ENCODE measurements at places on chromosomes 1 and 21.
A peak's percentile ranks its signal among the peaks of the same experiment; 100 is the strongest.

DNA sequence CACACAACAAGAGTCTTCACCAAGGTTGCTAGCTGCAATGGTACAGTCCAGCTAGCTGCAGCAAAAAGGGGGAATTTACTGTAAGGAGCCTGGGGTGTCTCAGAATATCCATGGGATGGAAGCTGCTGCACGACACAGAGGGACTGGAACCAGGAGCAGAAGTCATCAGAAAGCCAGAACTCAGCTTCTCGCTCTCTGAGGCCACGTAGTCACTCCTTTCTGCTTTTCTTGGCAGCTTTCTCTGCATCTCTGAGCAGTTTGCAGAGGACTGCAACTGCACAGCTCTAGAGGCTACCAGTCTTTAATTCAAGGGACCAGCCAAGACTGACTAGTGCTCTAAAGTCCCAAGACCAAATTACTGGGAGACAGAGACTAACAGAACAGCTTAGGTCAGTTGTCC is 27.0 kb upstream of the IL10 start:
- DNase-seq, result no peak

DNA sequence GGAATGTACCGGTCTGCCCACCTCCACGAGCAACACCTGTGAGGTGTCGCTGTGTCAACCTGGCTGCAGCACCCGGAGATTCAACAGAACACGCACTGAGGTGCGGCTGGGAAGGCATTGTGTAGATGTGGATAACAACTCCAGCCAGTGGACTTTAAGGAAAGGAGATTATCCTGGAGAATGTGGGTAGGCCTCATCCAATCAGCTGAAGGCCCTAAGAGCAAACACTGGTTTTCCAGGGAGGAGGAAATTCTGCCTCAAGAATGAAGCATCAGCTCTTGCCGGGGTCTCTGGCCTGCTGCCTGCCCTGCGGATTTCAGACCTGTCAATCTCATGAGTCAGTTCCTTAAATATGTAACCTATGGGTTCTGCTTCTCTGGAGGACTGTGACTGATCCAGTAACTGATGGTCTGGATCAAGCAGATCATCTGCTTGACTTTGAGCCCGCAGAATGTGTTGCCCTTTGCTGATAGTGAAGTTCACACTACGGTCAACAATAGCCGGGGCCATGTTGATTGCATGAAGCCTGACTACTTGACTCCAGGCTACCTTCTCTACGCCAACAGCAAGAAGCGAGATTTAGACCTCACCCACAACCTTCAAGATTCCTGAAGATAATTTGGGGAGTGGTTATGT is 15.9 kb upstream of the PRDM15 start:
- DNase-seq, result peak; percentile 16

DNA sequence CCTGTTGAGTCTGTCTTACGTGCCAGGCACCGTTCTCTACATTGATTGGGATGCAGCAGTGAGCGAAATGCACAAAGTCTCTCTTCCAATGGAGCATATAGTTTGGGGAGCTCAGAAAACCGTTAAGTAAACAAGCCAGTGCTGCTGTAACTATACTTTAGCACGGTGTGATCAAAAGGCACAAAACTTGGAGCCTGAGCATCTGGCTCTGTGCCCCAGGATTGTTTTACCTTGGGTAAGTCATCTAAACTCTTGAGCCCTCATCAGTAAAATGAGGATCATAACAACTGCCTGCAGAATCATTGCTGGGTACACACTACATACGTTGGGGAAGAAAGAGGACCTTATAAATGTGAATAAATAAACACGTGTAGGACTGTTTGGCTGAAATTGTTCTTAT is 1.8 kb downstream of the HHIPL2 start:
- DNase-seq, result no peak

DNA sequence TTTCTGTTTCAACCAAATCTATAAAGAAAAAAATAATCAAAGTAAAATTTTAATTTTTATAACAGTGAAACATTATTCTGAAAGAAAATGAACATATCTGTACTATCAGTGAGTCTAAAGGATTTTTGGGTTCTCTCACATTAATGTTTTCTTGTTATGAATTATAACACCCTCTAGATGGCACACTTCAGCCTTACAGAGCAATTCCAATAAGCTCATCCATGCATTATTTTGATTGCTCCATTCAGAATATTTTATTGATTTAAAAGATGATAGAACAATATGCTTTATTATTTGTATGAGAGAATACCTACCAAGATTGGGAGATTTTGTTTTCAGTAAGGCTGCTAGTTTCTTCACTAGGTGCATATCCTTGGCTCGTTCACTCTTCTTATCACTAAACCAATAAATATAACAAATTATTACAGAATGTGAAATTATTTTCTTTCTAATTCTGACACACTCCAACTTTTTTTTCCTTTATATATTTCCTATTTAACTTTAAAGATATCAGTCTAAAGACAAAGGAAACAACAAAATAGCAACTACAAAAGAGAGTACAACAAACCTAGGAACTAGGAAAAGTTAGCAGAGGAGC is 82.4 kb downstream of the RAB3GAP2 start:
- DNase-seq, result peak; percentile 27

DNA sequence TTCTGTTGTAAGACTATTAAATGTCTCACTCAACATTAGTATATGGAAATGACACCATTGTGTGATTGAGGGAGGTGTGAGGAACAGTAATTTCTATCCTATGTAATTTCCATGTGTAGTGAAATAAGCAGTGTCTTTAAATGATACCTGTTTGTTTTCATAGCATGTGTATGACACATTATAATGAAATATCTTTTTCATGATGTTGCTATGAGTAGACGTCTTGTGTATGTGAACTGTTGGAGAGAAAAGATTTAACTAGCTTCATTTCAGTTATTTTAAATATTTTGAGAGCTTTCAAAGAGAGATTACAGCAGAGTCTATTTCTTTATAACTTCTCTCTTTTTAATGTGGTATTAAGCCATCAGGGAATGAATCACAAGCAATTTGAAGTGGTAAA is 71.5 kb upstream of the QSOX1 start:
- DNase-seq, result no peak

DNA sequence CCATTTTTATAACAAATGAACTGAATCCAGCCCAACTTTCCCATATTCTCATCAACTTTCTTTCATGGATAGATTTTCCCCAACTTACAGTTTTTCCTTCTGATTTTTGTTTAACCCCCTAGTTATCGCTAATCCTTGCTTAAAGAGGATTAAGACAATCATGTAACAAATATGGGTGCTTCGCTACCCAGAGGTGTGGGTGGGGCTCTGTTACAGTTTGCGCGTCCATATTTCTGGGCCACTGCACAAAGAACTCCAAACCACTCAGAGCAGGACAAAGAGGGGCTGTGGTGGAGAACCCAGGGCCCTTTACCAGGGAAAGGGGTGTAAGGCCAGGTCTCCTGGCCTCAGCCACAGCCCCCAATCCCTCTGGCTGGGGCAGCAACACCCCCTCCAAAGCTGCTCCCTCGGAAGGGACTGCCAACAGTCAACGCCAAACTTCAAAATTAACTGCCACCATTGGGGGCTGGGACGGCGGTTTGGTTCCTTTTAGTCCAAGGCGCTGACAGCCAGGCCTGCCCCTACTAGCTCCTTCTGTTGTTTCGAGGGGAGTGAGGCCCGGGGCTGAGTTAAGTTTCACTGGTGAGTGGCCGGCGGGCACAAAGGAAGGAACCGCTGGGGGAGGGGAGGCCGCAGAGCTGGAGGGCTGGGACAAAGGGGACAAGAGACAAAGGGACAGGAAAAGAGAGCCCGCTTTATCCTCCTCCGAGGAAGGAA is 27.9 kb downstream of the SSBP3 start:
- no peak for DNase-seq

DNA sequence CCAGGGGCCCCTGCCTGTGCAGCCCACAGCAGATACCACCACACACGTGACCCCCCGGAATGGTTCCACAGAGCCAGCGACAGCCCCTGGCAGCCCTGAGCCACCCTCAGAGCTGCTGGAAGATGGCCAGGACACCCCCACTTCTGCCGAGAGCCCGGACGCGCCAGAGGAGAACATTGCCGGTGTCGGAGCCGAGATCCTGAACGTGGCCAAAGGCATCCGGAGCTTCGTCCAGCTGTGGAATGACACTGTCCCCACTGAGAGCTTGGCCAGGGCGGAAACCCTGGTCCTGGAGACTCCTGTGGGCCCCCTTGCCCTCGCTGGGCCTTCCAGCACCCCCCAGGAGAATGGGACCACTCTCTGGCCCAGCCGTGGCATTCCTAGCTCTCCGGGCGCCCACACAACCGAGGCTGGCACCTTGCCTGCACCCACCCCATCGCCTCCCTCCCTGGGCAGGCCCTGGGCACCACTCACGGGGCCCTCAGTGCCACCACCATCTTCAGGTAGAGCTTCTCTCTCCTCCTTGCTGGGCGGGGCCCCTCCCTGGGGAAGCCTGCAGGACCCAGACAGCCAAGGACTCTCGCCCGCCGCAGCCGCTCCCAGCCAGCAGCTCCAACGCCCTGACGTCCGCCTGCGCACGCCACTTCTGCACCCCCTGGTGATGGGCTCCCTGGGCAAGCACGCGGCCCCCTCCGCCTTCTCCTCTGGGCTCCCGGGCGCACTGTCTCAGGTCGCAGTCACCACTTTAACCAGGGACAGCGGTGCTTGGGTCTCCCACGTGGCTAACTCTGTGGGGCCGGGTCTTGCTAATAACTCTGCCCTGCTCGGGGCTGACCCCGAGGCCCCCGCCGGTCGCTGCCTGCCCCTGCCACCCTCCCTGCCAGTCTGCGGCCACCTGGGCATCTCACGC is 51.0 kb downstream of the COL18A1 start:
- no peak for DNase-seq

GRCh38 chr21:29005696-29006095 is 13.0 kb upstream of the LTN1 start:
- peak; percentile 37 for DNase-seq

- no peak for DNase-seq
Observed at GRCh38 chr1:226349801-226350518, 41.0 kb upstream of the LIN9 start.

Measured in fibroblast of gingiva (primary cell).